ENCODE measurements at places on chromosomes 4 and X. TPM values are rescaled to one million over a fixed set of nuclear protein-coding genes. Genes with fewer than 3 reads are reported as not detected.

Gene ANXA10
- total RNA-seq: not detected

Gene RBM47
- 13.6 TPM for total RNA-seq

GRCh38 chr4:8343262-8343966 is 73.9 kb downstream of the HTRA3 start:
- DNase-seq: peak; percentile 68

GRCh38 chr4:81436941-81437574 is 34.6 kb downstream of the RASGEF1B start:
- DNase-seq: no peak

DNA sequence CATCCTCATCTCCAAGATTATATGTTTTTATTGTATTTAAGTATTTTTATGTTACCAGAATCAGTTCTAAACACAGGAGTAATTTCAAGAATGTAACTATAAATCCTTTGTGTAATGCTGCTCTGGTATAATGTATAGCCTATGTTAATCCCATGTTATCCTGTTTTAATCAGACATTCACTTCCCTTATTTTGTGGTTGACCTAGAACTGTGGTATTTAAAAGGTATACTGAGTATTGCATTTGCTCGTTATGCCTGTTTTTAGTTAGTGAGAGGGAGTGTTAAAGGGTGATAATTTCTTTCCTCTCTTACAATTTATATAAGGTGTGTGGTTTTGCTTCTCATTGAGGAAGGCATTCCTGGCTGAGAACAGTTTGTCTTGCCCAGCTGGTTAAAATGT is 26.2 kb downstream of the MTM1 start:
- DNase-seq: no peak

GRCh38 chrX:155434906-155435743 is 23.3 kb downstream of the F8A3 start:
- DNase-seq: no peak

- DNase-seq: peak; percentile 75
These were observed 43.1 kb upstream of the BCOR start for GRCh38 chrX:40140706-40141499.

DNA sequence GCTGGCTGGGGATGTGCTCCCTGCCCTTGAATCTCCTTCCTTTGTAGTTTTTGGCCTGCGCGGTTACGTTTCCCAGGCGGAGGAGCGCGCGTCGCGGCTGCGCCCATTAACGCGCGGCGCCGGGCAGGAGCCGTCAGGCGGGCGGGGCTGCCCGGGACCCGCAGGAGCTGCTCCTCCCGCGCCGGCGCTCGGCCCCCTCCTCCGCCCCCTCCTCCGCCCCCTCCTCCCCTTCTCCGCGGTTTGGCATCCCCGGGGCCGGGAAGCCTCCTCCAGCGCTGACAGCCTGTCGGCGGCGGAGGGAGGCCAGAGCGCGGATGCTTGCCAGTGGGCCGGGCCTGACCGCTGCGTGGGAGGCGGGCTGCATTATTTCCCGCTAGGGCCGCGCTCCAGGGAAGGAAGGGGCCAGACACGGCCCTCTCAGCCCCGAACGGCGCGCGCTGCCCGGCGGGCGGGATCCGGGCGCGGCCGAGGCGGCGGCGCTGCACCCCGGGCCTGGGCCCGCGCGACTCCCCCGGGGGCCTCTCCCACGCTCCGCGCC is at the start of gene DCLK2:
Gene DCLK2 (plus strand): TSS at position 405 of the 538 bp plus-strand sequence. CDS start 583 bp downstream, outside the sequence.
- peak; percentile 73 for DNase-seq
